ENCODE measurements at places on chromosomes 2 and 18.

GRCh38 chr2:10233131-10234012, 69.3 kb upstream of the HPCAL1 start:
- ATAC-seq, result no peak
- H3K36me3 ChIP-seq, result no peaks in the 10 kb centered on the region
- no peaks in the 10 kb centered on the region for H3K27me3 ChIP-seq
- no peak overlapping the region for H3K27ac ChIP-seq
- H3K4me1 ChIP-seq, result peaks cover 12% of the 10 kb centered on the region
- H3K4me3 ChIP-seq, result no peak overlapping the region

GRCh38 chr2:130819608-130820278, 17.0 kb upstream of the ARHGEF4 start:
- no peaks in the 10 kb centered on the region for H3K27me3 ChIP-seq
- no peak overlapping the region for H3K27ac ChIP-seq
- no peak overlapping the region for H3K4me3 ChIP-seq
- H3K4me1 ChIP-seq, result peaks cover 10% of the 10 kb centered on the region

- ATAC-seq, result no peak
- no peak overlapping the region for H3K4me3 ChIP-seq
- no peak overlapping the region for H3K27ac ChIP-seq
- H3K27me3 ChIP-seq, result no peaks in the 10 kb centered on the region
Observed at GRCh38 chr2:221495731-221496130, 76.4 kb downstream of the EPHA4 start.

DNA sequence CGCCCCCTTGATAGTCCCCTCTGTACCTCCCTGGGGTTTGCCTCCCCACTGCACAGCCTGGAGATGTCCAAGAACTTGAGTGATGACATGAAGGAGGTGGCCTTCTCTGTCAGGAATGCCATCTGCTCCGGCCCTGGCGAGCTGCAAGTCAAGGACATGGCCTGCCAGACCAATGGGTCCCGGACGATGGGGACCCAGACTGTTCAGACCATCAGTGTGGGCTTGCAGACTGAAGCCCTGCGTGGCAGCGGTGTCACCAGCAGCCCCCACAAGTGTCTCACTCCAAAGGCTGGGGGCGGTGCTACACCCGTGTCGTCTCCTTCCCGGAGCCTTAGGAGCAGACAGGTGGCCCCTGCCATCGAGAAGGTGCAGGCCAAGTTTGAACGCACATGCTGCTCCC, 119.9 kb downstream of the MTCL1 start:
- H3K4me3 ChIP-seq, result no peak overlapping the region
- ATAC-seq, result no peak
- H3K27ac ChIP-seq, result no peak overlapping the region
- H3K4me1 ChIP-seq, result peaks cover 6% of the 10 kb centered on the region

GRCh38 chr18:56702946-56703345, 51.8 kb downstream of the WDR7 start:
- peaks cover 5% of the 10 kb centered on the region for H3K36me3 ChIP-seq
- H3K4me1 ChIP-seq, result no peaks in the 10 kb centered on the region
- no peak for ATAC-seq
- no peaks in the 10 kb centered on the region for H3K27me3 ChIP-seq
- no peak overlapping the region for H3K4me3 ChIP-seq
- no peak overlapping the region for H3K27ac ChIP-seq

GRCh38 chr18:63440219-63440618, 17.9 kb upstream of the VPS4B start:
- H3K4me3 ChIP-seq, result no peak overlapping the region
- H3K27me3 ChIP-seq, result peaks cover 3% of the 10 kb centered on the region
- ATAC-seq, result no peak
- H3K36me3 ChIP-seq, result no peaks in the 10 kb centered on the region
- no peaks in the 10 kb centered on the region for H3K4me1 ChIP-seq
- H3K27ac ChIP-seq, result no peak overlapping the region

GRCh38 chr2:175007510-175007909, 2.3 kb upstream of the CHN1 start:
- H3K36me3 ChIP-seq, result no peaks in the 10 kb centered on the region
- no peaks in the 10 kb centered on the region for H3K4me1 ChIP-seq
- H3K27ac ChIP-seq, result no peak overlapping the region
- no peak for ATAC-seq
